Fibroblast of the aortic adventitia (primary cell): ENCODE measurements at places on chromosomes 6 and 20.

DNA sequence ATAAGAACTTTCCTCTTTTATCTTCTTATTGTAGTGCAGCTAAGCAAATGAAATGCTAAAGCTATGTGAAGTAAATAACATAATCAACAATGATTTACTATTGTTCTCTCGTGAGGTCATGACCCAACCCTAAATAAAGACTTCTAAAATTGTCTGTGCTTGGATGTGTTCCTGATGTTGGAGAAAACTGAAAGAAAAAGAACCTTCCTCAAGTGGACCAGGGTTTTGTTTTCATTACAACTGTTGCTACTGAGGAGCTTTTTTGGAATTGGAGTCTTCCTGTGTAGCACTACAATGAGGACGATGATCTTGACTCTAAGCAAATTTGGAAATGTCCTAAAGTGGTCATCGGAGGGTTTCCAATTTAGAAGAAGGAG is 59.7 kb upstream of the SUPT3H start:
- DNase-seq: no peak

GRCh38 chr6:139764498-139764986 is 390.1 kb upstream of the CITED2 start:
- peak; percentile 94 for DNase-seq

GRCh38 chr6:115969207-115969929 is 91.3 kb downstream of the FRK start:
- peak; percentile 3 for DNase-seq

DNA sequence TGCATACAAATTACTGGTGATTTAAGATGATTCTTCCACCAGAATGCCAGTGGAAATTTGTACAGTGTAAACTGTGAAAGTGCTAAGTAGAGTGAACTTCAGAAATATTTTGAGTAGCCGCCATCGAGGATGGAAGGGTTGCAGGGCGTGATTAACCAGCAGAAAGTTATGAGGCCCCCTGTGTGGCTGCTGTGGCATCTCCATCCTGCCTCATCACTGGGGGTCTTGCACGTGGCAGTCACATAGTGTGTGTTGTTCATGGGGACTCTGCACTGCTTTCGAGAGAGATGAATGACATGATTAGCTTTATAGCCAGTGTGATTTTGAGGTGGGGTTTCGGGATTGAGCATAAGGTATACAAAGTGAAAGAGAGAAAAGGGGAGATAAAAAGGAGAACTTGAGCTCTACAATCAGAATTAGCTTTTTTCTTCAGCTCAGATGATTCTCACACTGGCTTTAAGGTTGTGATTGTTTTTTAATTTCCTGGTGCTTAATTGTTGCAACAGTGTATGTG is 26.4 kb downstream of the KCTD20 start:
- no peak for DNase-seq

DNA sequence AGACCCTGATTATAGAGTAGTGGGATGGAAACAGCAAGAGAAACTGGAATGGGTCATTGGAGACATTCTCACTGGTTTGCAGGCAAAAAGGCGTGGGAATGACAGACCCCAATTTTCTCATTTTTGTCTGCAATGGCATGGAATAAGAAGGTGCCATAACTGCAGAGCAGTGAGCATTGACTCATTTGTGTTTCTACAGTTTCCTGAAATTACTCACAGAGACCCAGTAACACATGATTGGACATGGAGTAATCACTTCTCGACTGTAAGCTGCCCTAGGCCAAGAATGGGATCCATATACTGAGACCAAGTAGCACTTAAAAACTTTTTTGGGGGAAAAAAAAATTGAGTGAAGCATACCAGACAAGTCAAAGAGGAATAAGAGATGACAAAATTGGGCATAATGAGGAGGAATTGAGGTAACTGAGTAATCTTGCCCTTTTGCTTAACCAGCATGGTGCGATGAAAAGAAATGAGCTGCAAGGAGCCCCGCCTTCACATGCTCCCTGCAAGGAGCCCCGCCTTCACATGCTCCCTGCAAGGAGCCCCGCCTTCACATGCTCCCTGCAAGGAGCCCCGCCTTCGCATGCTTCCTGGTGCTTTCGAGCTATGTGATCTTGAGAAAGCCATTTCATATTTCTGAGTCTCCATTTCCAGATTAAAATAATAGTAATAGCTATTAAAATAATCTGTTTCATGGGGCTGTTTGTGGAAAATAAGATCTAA is 44.1 kb downstream of the NHSL1 start:
- DNase-seq: peak; percentile 2

DNA sequence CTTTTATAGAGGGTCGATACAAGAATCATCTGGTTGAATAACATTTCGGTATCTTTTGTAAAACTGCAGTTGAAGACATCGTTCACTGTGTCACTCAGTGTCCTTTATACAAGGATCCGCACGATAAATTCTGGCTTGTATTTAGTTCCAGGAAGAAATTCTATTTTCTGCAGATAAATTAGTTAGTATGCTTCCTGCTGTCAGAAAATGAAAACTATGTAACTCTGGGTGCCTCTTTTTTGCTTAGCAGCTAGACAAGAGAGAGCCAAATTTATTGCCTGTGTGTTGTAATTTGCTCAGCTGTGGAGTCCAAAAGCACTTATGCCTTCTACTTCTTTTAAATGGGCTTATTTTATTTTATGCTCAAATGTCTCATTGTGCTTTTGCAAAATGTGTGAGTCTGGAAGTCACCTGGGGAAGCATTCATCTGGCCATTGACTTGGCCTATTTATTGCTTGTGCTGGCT is 56.5 kb upstream of the KCNK16 start:
- no peak for DNase-seq

- no peak for DNase-seq
Observed at GRCh38 chr6:34052918-34053608, 92.8 kb downstream of the GRM4 start.

DNA sequence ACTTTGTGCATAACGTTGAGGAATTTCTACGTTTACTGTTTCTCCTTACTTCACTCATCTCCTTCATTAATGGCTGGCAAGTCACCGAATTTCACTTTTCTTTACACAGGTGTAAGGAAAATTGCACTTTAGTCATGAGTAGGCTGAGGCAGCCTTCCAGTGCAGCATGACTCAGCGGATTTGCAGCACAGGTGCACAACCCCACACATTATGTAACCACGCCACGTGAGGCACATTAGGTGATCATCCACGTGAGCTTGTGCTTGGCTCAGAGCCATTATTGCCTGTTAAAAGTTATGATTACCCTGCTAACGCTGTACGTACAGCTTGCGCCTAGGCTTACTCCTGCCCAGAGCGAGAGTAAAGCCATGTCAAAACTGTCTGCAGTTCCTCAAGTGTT is 158.8 kb downstream of the NKAIN2 start:
- DNase-seq: no peak

DNA sequence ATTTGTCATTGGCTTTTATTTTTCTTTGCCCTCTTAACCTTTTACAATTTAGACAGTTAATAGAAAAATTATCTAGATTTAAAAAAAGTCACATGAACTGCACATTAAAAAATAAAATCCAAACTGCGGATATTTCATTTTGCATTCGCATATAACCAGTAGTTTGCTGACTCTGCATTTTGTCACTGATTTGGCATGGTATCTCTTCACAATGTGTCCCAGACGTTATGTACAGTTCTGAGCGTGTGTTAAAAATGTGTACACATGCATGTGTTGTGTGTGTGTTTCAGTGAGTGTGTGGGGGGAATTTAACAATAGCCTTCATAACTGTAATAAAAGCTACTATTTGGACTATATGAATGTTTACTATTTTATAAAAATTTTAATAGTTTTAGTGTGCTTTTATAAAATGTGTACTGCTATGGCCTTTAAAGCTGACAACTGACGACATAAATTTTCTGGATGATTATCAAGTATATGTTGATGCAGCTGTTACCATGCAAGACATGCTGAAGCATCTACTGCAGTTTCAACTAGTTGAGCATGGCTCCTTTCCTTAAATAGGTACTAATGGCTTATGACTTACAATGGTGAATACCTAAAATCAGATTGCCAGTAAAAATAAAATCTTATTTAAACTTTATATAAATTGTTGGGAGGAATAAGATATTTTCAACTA is 67.7 kb downstream of the HMGCLL1 start:
- no peak for DNase-seq

- no peak for DNase-seq
Observed at GRCh38 chr20:38170219-38170825, 5.3 kb upstream of the TGM2 start.

GRCh38 chr6:109344226-109344625 is 38.0 kb downstream of the CD164 start:
- DNase-seq: no peak

GRCh38 chr6:122722746-122723145 is 56.8 kb upstream of the FABP7 start:
- DNase-seq: peak; percentile 52

- DNase-seq: no peak
Observed at GRCh38 chr6:113412589-113413357, 444.4 kb upstream of the MARCKS start.

- DNase-seq: no peak
Observed at GRCh38 chr6:63799813-63800212, 164.2 kb downstream of the PHF3 start.

DNA sequence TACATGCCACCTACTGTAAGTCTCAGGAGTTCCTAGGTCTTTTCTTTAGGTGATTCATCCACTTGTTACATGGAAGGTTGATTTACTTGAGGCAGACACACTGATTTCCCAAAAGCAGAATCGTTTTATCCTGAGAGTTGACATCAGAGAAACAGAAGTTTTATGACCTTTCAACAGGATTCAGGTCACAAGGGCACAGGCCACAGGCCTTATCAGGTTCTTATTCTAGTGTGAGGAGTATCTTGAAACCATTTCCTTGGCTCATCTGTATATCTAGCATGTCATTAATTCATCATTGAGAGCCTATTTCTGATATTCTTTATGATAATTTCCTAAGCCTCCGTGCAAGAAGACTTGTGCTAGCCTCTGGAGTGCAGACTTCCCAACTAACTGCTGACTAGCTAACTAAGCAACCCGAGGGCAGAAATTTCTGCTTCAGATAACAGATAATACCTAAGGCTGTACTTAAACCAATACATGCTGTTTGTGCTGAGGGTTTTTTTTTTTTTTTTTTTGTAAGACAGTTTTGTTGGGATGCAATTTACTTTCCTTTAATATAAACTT is 44.9 kb upstream of the RFPL4B start:
- no peak for DNase-seq

DNA sequence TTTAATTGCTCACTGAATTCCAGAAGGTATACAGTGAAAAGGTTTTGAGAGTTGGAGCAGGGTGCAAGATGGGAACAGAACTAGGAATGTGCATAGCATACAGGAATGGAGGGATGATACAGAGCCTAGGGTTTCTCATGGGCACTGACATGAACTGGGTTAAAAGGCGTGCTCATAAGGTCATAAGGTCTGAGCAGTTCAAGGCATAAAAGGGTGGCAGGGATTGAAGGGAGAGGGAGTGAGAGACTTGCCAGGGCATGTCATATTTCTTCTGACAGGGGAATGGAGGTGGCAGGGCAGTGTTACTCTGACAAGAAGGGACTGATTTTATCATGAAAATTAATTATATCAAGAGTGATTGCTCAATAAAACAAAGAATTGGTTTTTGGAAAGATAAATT is 4.7 kb downstream of the MLIP start:
- DNase-seq: no peak

DNA sequence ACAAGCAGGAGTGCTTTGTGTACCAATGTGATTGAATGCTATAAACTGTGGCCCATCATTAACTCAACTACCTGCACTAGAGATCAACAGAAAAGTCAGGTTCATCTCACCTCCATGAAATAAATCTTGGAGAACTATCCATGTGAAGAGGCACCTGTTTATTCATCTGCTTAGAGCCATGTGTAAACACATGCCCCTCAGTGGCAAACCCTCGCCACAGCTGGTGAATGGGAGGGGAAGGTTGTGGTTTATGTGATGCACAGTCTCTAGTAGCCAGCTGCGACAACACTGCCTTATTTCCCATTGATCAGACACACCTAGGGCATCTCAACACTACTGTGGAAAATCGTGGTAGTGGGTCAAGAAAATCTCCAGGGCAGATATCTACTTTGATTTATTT is 640.2 kb downstream of the PTPRT start:
- no peak for DNase-seq

DNA sequence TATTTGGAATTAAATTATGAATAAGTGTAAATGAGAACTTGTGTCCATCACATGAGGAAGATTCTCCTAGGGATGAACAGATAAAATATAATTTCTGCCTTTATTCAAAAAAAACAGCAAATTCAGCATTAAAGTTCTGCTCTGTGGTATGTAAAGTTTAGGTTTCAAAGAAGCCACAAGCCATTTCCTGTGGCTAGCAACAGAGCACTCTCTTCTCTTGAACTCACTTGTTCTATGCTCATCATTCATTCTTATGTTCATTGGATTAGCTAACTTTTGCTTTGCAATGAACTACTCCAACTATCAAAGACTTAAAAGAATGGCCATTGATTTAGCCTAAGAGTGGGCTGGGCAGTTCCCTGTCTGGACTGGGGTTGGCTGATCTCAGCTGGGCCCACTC is 20.8 kb upstream of the SNRPB2 start:
- DNase-seq: no peak

DNA sequence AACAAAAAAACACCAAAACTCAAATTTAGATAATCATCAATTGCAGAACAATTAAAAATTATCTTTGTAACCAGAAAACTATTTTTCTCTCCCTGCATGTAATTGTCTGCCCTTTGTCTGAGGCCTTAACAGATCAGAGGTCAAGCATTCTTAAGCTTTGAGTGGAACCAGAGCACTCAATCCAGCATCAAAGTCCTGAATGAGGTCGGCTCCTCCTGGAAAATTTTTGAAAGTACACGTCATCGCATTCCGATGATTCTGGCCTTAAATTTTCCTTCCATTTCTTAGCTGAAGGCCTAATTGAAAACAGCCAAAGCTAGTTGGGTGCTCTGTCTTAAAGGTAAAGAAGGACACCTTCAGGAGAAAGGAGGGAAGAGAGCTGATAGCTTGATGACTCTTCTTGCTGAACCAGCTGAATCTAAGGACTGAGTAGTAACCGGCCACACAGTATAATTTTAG is 510.2 kb upstream of the SULF2 start:
- peak; percentile 98 for DNase-seq

DNA sequence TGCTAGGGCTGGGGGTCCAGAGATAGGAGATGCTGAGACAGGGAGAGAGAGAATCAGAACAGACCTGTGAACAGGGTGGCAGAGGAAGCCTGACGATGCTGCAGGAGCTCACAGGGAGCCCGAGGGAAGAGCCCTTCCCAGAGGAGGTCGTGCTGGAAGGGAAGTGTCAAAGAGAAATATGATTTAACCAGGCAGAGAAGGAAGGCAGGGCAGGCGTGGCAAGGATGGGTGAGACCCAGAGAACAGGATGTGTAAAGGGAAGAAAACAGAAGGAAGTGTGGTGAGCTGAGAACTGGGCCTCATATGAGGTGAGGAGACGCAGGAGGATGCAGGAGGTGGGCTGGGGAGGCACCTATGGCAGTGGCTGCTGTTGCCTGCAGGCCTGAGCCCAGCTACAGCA is 105.6 kb downstream of the ZDHHC14 start:
- no peak for DNase-seq

- peak; percentile 63 for DNase-seq
Observed at GRCh38 chr6:48111143-48111506, at the start of gene PTCHD4. PTCHD4 (minus strand) TSS chr6:48111197; CDS start chr6:48068957, 42,240 bp downstream.
